ENCODE measurements at places on chromosomes 3 and 15.

DNA sequence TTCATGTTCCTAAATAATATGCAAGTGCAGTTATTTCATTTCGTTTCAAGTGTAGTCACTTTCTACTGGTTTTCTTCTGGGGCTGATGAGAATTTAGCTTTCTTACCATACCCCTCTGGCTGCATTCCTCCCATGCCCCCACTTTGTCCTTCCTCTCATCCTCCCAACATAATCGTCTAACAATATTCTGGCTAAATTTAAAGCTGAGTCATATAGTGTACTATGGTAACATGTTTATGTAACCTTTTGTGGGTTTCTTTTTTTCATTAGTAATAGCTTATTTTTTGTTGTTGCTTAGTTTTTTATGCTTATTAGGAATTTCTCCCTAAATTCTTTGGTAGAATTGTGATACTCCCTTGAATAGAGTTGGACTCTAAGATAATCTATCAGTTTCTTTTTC is 30.5 kb downstream of the DUT start:
- DNase-seq, result no peak

- DNase-seq, result peak; percentile 67
Observed at GRCh38 chr15:82647045-82647834, at the start of gene CPEB1. Gene CPEB1, minus strand, starts transcription at chr15:82647363. Its CDS starts 18,904 bp downstream, at chr15:82628459.

DNA sequence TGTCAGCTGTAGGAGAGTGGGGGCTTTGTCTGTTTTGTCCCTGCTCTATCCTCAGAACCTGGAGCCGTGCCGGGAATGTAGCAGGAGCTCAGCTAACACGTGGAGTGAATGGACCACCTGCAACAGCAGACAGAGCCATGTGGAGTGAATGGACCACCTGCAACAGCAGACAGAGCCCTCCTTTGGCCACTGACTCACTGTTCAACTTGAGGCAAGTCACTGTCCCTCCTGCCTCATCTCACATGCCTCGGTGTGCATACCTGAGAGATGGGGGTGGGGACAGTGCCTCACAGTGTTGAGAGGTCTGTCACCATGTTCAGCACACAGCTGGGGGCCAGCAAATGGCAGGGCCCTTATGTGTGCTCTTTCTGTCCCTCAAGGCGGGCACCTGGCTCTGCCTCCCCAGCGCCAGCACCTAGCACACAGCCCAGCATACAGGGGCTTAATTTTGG is 27.9 kb downstream of the FEM1B start:
- DNase-seq, result no peak

GRCh38 chr15:90903733-90904536 is 833 bp downstream of the MAN2A2 start:
- no peak for DNase-seq

DNA sequence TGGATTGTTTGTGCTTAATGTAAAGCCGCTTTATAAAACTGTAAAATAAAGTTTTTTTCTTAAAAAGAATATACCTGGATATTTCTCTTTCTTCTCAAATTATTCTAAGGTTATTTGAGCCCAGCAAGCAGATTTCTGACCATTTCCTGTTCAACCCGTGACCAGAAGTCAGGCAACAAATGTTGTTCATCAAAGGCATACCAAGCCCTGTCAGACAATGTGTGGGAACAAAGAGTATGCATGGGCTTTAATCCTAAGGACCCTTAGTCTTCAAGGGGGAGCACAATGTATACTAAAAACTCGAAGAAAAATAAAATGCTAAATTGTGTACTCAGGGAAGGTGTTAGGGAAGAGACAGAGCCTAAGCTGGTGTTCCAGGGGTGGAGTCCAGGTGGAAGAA is 26.6 kb upstream of the PAQR5 start:
- DNase-seq, result no peak

DNA sequence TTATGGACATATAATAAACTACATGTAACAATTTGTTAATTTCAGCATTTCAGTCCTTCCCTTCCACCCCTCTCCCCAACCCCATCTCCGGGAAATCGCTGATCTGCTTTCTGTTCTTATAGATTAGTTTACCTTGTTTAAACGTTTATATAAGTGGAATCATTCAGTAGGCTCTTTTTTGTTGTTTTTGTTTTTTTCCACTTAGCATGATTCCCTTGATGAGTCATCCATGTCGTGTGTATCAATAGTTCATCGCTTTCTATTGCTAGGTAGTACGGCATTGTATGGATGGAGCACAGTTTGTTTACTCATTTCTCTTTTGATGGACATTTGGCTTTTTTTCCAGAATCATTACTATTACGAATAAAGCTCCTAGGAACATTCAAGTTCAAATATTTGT is 23.5 kb upstream of the AMOTL2 start:
- DNase-seq, result no peak

DNA sequence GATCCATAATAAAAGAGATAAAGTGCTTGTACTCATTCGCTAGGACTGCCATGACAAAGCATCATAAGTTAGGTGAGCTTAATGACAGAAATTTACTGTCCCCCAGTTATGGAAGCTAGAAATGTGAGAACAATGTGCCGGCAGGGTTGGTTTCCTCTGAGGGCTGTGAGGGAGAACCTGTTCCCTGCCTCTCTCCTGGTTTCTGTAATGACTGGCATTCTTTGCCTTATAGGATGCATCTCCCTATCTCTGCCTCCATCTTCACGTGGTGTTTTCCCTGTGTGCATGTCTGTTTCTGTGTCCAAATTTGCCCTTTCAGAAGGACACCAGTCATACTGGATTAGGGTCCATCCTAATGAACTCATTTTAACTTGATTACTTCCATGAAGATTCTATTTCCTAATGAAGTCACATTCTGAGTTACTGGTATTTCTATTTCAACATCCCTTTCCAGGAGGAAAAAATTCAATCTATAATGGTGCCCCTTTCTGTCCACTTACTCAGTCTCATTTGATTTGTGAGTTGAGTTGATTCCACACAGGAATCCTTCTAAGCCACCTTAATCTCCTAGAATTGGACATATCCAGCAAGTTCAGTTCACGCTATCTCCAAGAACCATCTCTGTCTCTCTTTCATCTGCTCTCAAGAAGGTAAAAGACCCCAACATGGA is 71.2 kb upstream of the LIPC start:
- DNase-seq, result no peak

DNA sequence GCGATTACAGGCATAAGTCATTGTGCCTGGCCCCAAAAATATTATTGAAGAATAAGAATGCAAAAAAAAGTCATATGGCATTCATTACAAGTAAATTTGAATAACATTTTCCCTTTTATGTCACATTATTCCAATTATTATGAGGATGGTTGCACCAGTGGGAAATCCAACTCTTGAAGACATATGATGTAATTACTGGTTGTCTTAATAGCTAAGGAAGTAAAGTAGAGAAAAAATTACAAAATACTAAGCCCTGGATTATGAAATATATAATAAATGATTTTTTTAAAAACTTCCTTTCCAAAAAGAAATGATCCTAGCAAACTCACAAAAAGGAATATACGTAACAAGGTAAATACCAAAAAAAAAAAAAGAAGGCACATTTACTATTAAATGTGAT is 98.9 kb downstream of the FMN1 start:
- DNase-seq, result no peak

DNA sequence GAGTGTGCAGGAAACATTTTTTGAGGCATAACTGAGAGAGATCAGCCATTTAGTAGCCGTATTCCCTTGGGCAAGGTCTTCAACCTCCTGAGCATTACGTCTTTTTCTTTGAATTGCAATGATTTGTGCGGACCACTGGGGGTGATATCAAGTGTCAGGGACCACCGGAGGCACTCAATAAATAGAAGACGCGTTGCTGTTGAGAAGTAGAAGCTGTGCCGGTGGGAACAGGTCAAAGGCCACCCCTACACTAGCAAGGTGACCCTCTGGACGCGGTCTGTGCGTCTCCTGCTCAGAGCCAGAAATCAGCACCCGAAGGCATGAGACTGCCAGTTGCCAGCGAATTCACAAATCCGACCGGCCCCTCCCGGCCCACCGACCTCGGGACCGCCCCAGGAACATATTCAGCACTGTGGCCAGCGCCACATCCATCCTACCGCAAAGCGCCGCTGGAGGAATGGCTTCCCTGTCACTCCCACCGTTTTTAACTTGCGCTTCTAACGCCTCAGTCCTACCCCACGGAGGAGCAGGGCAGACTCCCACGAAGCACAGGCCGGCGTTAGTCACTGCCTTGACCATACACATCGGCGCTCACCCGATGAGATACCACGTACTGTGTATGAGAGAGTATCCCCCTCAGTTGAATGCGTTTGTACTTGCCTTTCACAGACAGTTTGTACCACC is 1.4 kb upstream of the GHSR start:
- no peak for DNase-seq

- DNase-seq, result no peak
Observed at GRCh38 chr3:32319607-32320006, 72.0 kb upstream of the CMTM7 start.

GRCh38 chr3:150960708-150961684 is 11.5 kb downstream of the CLRN1 start:
- DNase-seq, result no peak

GRCh38 chr15:68553994-68554720 is 24.6 kb upstream of the CORO2B start:
- peak; percentile 64 for DNase-seq

- no peak for DNase-seq
Observed at GRCh38 chr3:12890610-12891390, 49.4 kb upstream of the RPL32 start.

GRCh38 chr3:115838786-115839185 is 215.5 kb downstream of the GAP43 start:
- DNase-seq, result no peak

DNA sequence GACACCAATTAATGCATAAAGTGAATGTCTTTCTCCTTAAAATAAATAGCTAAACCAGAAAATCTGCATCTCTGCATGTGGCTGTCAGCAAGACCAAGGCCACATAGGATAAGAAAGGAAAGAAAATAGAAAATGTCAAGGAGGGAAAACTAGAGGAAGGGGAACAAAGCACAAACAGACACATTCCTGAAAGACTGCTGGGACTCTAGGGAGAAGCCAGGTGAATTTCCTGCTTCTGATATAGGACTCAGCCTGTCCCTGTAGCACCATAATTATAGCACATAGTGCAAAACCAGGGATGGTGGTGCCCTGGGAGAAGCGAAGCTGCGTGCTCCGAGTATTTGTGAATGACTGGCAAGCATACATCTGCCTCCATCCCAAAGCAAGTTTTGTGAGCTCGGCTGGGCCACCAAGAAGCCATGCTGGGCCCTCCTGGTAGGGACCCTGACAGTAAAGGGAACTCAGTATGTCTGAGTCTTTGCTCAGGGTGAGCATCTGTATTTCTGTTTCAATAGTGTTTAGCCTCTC is 14.2 kb downstream of the FSTL1 start:
- DNase-seq, result no peak

DNA sequence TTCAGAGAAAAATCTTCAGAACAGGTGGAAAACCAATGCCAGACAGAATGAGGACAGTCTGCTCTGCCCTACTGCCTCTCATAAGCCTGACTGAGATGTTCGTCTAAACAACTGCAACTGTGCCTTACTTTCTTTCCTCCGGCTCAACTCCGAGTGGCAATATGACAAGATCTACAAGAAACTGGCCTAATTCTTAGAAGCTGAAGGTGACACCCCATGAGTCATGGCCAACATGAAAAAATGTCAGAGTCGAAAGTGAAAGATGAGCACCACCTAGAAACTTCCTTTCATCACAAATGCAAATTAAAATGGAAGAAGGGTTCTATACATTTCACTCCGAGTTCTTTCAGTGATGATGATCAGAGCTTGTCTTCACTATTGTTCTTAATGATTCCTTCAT is 12.9 kb downstream of the PCYT1A start:
- no peak for DNase-seq

- no peak for DNase-seq
Observed at GRCh38 chr15:64014995-64015394, 31.3 kb downstream of the DAPK2 start.

GRCh38 chr3:109387201-109387600 is 49.9 kb upstream of the DPPA4 start:
- no peak for DNase-seq

DNA sequence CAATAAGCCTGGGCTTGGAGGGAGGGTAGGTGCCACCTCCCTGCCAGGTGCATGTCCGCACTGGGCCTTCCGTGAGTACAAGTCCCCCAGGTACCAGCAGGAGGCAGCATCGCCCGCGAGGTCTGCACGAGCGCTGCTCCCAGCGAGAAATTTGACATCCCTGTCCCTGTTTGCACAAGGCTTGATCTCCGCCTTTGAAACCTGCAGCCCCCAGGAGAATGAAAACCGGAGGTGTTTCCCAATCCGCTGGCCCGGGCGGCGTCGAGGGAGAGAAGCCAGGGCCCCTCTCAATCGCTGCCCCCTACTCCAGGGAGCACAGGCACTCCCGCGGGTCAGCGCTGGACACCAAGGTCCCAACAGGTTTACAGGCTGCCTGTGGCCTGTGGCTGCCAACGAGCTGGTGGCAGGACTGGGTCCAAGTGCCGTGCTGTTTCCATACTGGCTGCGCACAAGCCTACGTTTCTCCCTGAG is 961 bp downstream of the HAPLN3 start:
- no peak for DNase-seq

GRCh38 chr3:151377768-151378385 is 6.7 kb downstream of the P2RY12 start:
- no peak for DNase-seq

DNA sequence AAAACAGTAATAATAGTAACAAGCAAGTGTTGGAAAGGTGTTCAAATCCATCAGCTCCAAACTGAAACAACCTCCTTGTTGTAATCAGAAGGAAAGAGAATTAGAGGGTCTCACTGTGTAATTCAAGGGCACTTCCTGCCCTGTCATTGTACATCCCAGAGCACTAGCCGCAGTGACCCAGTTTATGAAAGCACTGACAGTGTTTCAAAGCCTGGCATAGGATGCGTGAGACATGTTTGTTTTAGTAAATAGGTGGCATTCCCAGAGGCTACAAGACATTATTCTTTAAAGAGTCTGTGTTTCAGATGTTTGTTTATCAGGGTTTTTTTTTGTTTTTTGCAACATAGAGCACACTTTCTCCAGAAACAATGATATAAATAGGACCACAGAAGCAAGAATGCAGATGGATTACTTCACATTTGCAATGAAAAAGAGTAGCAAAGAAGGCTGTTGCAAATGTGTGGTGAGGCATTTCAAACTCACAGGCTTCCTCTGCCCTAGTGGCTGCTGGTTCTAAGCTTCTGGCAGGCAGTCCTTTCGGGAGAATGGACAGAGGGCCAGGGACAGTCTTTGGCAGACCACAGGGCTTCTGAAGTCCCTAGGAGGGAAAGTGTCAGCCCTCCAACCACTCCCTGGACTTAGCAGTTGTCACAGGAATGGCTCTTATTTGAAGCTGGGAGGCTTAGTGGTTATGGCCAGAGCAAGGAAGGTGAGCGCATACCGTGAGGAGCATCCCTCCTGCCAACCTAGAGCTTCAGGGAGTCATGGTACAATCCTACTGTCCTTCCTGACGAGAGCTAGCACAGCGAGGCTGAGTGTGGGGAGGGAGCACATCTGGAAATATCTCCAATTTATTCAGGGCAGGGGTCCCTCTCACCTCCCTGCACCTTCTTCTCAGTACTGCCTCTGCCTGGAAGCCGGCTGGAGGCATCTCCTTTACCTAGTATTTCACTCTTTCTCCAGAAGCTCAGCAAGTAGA is 31.4 kb upstream of the TIPARP start:
- DNase-seq, result no peak
